Suprapubic skin (tissue), 4 donors: ENCODE measurements at places on chromosomes 12 and 14. TPM values are rescaled to one million over a fixed set of nuclear protein-coding genes. Genes with fewer than 3 reads are reported as not detected.

The CCDC177 gene
- not detected for total RNA-seq

The KRT75 gene
- 3.3 TPM for total RNA-seq

The KCNJ8 gene
- total RNA-seq, result 1.4 TPM

The OR11H6 gene
- total RNA-seq, result not detected

The C12orf43 gene
- total RNA-seq, result 14.8 TPM

The C1R gene
- 70.2 TPM for total RNA-seq

The CLEC9A gene
- not detected for total RNA-seq

The RITA1 gene
- total RNA-seq, result 15.2 TPM

The SERPINA3 gene
- 77.2 TPM for total RNA-seq
